Ovary (tissue), 10 donors: ENCODE measurements at places on chromosomes 16 and 17. TPM values are rescaled to one million over a fixed set of nuclear protein-coding genes. Genes with fewer than 3 reads are reported as not detected.

DNA sequence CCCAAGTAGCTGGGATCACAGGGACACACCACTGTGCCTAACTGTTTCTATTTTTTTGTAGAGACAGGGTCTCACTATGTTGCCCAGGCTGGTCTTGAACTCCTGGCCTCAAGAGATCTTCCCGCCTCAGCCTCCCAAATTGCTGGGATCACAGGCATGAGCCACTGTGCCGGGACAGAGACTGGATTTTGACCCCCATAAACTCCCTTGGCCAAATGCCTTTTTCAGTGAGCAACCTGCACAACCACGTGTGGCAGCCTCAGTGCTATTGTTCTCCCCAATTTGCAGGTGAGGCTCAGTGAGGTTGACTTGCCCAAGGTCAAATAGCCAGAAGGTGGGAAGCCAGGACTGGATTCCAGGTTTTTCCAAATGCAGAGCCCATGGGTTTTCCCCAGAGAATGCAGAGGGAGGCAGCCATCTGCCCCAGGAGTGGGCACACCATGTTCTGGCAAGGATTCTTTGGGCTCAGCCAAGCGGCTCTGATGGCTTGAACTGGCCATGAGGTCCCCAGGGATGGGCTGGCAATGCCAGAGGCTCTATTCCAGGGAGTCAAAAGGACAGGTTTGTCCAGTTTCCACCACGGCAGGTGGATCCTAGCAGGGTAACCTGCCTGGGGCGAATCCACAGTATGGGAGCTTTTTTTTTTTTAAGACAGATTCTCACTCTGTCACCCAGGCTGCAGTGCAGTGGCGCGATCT is 1.8 kb downstream of the IL27 start:
- no peaks in the 10 kb centered on the region for H3K36me3 ChIP-seq
- H3K27me3 ChIP-seq: no peaks in the 10 kb centered on the region
- H3K4me1 ChIP-seq: no peaks in the 10 kb centered on the region
- H3K4me3 ChIP-seq: no peak overlapping the region
- H3K27ac ChIP-seq: no peak overlapping the region

- H3K27ac ChIP-seq: peak within 1 kb of the TSS; percentile 58
- H3K4me3 ChIP-seq: peak within 1 kb of the TSS; percentile 48
- H3K36me3 ChIP-seq: no peaks in the 10 kb centered on the region
- H3K27me3 ChIP-seq: no peaks in the 10 kb centered on the region
Observed at GRCh38 chr16:84647828-84648594, at the start of gene KLHL36. Gene KLHL36 (plus strand): TSS chr16:84648511. CDS start chr16:84650868, 2,357 bp downstream.

AIPL1 gene
- total RNA-seq: not detected

MMD gene
- total RNA-seq: 5.5 TPM

DNA sequence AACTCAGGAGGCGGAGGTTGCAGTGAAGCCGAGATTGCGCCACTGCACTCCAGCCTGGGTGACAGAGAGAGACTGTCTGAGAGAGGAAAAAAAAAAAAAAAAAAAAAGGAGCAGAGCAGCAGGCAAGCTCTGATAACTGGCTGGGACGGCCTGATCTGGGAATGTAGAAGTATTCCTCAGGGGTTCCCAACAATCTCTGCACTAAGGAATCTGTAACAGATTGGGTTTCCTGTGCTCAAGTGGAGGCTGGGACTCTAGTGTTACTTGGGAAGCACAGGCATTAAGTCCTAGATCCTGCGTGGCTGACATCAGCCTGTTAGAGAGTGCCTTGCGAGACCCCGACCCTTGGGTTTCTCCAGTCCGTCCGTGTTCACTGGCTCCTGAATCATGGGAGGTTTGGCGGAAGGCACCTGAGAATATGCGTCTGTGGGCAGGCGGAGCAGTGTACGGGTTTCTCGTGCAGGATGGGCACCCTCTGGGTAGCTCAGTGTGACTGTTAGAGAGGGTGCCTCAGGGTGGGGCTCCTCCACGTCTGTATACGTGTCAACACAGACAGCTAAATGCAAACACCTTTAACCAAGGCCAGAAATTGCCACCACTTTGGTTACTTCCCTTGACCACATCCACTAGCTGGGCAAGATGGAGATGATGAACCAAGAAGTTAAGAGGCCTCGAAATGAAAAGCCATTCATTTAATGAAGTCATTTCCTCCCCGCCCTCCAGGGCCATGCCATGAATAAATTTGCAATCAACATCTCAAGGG is 174.9 kb upstream of the RPL38 start:
- DNase-seq: no peak
- no peak overlapping the region for H3K27ac ChIP-seq
- H3K4me3 ChIP-seq: no peak overlapping the region
- H3K27me3 ChIP-seq: no peaks in the 10 kb centered on the region
- no peaks in the 10 kb centered on the region for H3K36me3 ChIP-seq
- H3K4me1 ChIP-seq: no peaks in the 10 kb centered on the region

DNA sequence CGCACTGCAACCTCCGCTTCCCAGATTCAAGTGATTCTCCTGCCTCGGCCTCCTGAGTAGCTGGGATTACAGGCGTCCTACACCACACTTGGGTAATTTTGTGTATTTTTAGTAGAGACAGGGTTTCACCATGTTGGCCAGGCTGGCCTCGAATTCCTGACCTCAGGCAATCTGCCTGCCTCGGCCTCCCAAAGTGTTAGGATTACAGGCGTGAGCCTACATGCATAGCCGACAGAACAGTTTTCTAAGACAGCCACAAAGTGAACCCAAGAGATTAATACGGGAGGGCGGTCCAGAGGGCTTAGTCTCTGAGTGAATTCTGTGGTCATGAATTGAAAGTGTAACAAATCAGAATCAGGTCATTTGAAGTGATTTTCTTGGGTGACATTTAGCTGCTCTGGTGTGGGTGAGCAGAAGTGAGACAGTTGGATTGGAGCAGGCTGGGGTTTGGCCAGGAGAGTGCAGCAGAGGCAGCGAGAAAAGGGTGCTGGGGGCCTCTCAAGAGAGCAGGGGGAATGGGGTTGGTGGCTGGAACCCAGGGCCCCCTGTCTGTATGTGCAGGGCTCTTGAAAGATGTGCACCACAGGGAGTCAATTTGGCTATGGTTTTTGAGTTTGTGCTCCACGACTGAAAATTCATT is 231.4 kb upstream of the WSCD1 start:
- H3K27me3 ChIP-seq: no peaks in the 10 kb centered on the region
- no peak overlapping the region for H3K27ac ChIP-seq
- H3K36me3 ChIP-seq: no peaks in the 10 kb centered on the region
- DNase-seq: no peak
- H3K4me1 ChIP-seq: no peaks in the 10 kb centered on the region
- no peak overlapping the region for H3K4me3 ChIP-seq

GRCh38 chr16:77496934-77497333 is 62.1 kb upstream of the ADAMTS18 start:
- peaks cover 13% of the 10 kb centered on the region for H3K4me1 ChIP-seq
- H3K36me3 ChIP-seq: no peaks in the 10 kb centered on the region
- DNase-seq: no peak

GRCh38 chr16:55082591-55082976 is 151.9 kb downstream of the IRX5 start:
- no peak overlapping the region for H3K27ac ChIP-seq
- DNase-seq: no peak
- H3K4me3 ChIP-seq: no peak overlapping the region
- H3K36me3 ChIP-seq: no peaks in the 10 kb centered on the region
- no peaks in the 10 kb centered on the region for H3K4me1 ChIP-seq

GRCh38 chr17:40963838-40964237 is 2.9 kb downstream of the KRT39 start:
- no peaks in the 10 kb centered on the region for H3K27me3 ChIP-seq
- H3K4me3 ChIP-seq: no peak overlapping the region
- no peaks in the 10 kb centered on the region for H3K36me3 ChIP-seq

GRCh38 chr16:30526137-30526822 is at the start of gene ZNF768:
Gene ZNF768 (minus strand): TSS chr16:30526566. CDS start chr16:30526413, 153 bp downstream.
- H3K36me3 ChIP-seq: no peaks in the 10 kb centered on the region
- peaks cover 4% of the 10 kb centered on the region for H3K4me1 ChIP-seq
- peak; percentile 72 for DNase-seq
- peak within 1 kb of the TSS; percentile 68 for H3K4me3 ChIP-seq

DNA sequence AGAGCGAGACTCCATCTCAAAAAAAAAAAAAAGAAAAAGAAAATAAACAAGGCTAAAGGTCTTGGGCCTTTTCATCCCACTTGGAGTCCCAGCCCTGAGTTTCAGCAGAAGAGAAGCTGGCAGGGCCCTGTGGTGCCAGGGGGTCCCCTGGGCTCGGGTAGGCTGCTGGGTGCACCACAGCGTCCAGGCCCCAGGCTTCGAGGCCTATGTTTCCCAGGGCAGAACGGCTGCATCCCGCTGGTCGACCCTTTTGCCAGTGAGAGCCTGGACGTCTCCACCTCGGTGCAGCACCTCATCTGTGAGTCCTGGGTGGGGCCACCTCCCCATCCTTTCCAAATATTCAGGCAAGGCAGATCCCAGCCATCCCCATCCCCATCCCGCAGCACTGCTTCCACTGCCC is 2.2 kb downstream of the TMEM235 start:
- no peak for DNase-seq
- H3K36me3 ChIP-seq: no peaks in the 10 kb centered on the region
- H3K4me3 ChIP-seq: no peak overlapping the region
- H3K4me1 ChIP-seq: peaks cover 9% of the 10 kb centered on the region

NACA2 gene
- not detected for total RNA-seq
